CD8-positive, alpha-beta T cell (primary cell): ENCODE measurements at places on chromosomes 3 and 15.

GRCh38 chr3:36178018-36178417 lies 202.3 kb upstream of the STAC start:
- no peak for DNase-seq

DNA sequence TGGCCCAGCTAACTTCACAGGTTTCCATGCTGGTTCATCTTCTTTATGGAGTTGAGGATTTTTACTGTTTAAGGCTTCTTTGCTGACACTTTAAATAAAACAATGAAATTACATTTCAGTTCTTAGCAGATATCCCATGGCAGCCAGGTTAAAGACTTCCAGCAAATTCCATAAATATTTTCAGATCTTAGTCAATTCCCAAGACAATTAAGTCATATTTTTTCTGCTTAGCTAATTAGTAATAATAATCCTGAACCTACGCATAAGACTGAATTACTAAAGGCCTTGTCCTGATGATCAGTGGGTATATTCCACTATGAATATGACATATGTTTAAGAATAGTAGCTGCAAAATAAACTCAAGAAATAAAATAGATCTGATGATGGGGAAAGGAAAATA lies 83.3 kb downstream of the NR2E3 start:
- no peak for DNase-seq

DNA sequence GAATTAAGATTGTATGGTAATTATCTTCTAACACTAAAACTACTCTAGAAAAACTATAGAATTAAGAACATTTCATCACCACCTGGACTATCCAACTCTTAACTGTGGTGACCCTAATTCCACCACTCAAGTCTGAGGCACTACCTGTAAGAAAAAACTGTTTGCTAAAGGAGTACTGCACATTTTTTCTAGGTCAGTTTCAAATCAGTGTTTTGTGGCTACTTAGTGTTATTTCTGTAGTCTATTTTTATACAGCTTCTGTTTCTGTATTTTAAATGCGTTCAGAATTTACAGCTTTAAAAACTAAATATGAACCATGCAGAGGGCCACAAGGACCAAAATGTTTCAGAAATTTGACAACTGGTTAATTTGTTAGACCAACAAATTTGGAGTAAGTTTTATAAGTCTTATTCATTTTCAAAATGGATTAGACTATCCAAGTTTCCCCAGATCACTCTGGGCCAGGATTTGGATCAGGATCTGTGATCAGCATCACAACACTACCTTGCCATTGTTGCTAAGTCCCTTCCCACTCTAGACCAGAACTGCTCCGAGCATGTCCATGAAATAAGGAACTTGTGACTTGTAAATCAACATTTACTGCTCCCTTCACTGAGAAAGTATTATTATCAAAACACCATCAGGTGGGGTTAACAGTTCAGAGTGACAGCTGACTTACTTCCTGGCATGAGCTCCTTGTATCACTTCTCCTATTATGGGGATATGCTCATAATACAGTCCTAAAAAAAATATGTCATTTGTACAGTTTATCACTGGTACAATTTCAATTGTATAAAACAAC lies 8.6 kb downstream of the GLT8D1 start:
- DNase-seq, result no peak

GRCh38 chr3:170485294-170485693 lies 66.6 kb downstream of the CLDN11 start:
- DNase-seq, result no peak

GRCh38 chr15:77019521-77020331 lies 24.8 kb downstream of the PSTPIP1 start:
- no peak for DNase-seq

DNA sequence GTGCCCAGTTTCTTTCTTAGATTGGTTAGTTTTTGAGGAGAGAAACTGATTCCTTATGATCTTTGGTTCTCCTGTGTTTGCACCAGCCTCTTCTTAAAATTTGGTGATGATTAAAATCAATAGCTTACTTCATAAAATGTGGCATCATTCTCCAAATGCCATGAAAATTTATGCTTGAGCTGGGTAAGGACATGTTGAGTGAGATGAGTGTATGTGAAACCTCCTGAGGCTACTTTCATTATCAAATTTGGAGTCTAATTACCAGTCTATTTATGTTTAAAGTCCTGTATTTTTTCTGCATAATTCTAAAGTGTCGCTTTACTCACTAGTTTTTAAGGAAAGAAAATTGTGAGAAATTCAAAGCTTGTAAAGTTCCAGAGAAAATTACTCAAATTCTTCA lies 102.1 kb downstream of the DIPK2A start:
- DNase-seq, result no peak

DNA sequence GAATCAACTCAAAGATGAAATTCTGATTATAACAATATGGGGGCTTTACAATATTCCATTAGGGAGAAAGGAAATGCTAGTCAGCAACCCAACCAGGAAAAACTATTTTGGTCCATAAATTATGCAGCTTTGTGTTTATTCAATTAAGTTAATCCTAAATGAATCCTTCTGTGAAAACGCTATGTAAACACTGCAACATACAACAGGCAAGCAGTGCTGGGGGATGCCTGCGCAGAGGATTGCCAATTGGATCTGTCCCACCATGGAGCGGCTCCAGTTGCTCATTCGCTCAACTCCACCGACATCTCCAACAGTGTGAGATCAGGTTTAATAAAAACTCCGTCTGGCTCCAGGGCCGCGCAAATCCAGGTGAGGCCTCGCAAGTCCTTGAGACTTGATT lies 290.5 kb upstream of the VEPH1 start:
- no peak for DNase-seq

DNA sequence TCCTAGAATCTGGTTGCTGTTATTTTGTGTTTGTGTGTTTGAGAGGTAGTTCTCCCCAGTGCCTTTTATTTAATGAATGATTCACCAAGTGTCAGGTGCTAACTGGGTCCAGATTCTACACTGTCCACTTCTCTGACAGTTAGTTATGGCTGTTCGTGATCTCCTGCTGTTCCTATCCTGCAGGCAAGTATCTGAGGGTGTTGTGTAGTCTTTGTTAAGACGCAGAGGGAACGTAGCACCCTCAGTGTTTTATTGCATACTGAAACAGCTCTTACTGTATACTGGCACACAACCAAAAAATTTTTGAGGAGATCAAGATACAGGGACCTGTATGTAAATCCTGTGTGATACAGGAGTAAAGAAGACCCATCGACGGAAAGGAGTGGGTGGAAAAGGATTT lies 1271.3 kb downstream of the ROBO1 start:
- DNase-seq, result no peak

GRCh38 chr3:193897731-193898180 lies 238.2 kb upstream of the HES1 start:
- no peak for DNase-seq

DNA sequence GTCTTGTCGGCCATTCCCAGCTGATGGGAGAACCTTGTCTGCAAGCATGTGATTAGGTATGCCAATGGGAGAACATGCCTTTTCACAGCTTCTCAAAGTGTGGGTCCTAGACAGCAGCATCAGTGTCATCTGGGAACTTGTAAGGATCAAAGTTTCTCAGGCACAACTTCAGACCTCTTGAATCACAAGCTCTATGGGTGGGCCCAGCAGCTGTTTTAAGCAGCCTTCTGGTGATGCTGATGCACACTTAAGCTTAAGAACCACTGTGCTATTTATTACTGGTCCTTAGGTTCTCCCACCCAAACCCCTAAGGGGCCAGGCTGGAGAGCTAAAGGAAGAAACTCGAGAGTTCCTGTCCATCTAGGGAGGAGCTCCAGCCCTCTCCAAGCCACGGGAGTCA lies 453.9 kb upstream of the PROK2 start:
- no peak for DNase-seq

DNA sequence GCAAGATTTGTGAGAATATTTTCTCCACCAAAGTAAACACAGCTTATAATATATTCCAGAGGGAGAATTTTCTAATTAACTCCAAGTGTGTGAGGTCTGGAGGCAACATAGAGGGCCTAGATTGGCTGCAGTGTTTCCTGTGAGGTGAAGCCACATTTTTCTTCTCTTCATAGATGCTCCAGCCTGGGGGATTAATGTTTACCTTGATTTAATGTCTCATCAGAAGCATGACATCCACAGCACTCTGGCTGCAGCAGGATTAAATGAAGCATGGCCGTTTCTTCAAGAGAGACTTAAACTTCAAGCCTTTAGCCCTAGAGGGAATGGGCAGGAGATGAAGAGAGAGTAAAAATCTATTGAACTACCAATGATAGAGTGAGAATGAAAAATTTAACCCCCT lies 137.9 kb upstream of the ZBTB20 start:
- no peak for DNase-seq

DNA sequence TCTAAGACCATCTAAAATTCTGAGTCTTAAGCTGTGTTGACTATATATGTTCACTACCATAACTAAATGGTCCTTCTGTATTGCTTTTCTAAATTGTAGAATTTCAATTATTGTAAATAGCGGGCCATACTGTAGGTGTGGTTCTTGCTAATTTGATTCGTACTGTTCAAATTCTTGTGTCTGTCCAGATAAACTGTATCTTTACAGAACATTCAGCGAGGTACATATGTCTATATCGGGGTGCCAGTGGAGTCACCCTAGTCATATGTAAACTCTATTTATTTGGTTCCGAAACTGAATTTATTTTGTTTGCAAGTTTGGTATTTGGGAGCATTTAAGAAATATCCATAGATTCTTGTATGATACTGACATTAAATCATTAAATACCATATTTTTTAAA lies 69.0 kb downstream of the IGF1R start:
- DNase-seq, result no peak

DNA sequence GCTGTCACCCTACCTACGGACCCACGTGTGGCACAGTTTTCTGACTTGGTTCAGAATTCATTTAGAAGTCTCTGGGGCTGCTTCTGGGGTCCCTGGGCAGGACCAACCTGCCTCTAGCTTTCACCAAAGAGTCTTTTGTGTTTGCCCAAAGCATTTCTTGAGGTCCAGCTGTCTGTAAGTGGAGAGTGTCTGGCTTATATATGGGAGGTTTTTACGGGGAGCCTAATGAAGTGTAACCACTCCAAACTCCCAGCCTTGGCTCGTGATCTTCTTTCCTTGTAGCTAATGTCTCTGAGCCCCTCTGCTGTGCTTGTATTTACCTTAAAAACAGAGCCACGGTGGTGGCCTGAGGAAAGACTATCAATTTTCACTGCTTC lies 109.0 kb upstream of the CTDSPL start:
- no peak for DNase-seq

- DNase-seq, result no peak
Observed at GRCh38 chr3:9785602-9786001, 6.7 kb downstream of the TADA3 start.

GRCh38 chr15:67850994-67851571 lies 11.2 kb upstream of the RNU6-1 start:
- DNase-seq, result no peak

- no peak for DNase-seq
Observed at GRCh38 chr15:50260969-50261496, 4.5 kb downstream of the HDC start.
